Mammary microvascular endothelial cell (primary cell): ENCODE measurements at places on chromosomes 3 and 15. TPM values are rescaled to one million over a fixed set of nuclear protein-coding genes. Genes with fewer than 3 reads are reported as not detected.

RCCD1 gene
- total RNA-seq: 18.7 and 19.0 TPM in 2 replicates

GOLGA8T gene
- not detected in 2 replicates for total RNA-seq

PPM1M gene
- 6.5 and 9.2 TPM in 2 replicates for total RNA-seq

TRPM1 gene
- under 0.01 and 0.60 TPM in 2 replicates for total RNA-seq

ISLR gene
- total RNA-seq: not detected in 2 replicates

PCLAF gene
- 42.4 and 50.4 TPM in 2 replicates for total RNA-seq

CPEB1 gene
- not detected in 2 replicates for total RNA-seq

CCR4 gene
- total RNA-seq: 2.3 and 2.6 TPM in 2 replicates

C15orf62 gene
- 0.13 and 0.15 TPM in 2 replicates for total RNA-seq

RASA2 gene
- total RNA-seq: 8.3 and 14.1 TPM in 2 replicates

BCHE gene
- total RNA-seq: 0.39 and 1.2 TPM in 2 replicates

TM4SF1 gene
- total RNA-seq: 612 and 623 TPM in 2 replicates

GAP43 gene
- total RNA-seq: not detected in 2 replicates

GOLGA6L4 gene
- 0.74 and 4.7 TPM in 2 replicates for total RNA-seq

POPDC2 gene
- 0.10 and 2.5 TPM in 2 replicates for total RNA-seq

PAK6 gene
- 0.20 TPM in 1 of 2 replicates, not detected in the other for total RNA-seq

PRTG gene
- total RNA-seq: 8.0 and 8.5 TPM in 2 replicates

CIP2A gene
- 27.8 and 29.7 TPM in 2 replicates for total RNA-seq

UBAP1L gene
- 0.20 and 1.3 TPM in 2 replicates for total RNA-seq

KCNMB3 gene
- 0.33 and 1.4 TPM in 2 replicates for total RNA-seq

AADAC gene
- total RNA-seq: 0.39 and 0.87 TPM in 2 replicates

PLCB2 gene
- total RNA-seq: 2.2 and 3.0 TPM in 2 replicates

RTP4 gene
- 5.5 and 8.3 TPM in 2 replicates for total RNA-seq

KBTBD12 gene
- not detected in 2 replicates for total RNA-seq

CASR gene
- not detected in 2 replicates for total RNA-seq

BNC1 gene
- 1.5 TPM in 2 replicates for total RNA-seq

TM4SF18 gene
- total RNA-seq: 317 and 346 TPM in 2 replicates

ATP13A5 gene
- total RNA-seq: 0.13 TPM in 1 of 2 replicates, not detected in the other

SLC27A2 gene
- total RNA-seq: 0.34 and 1.2 TPM in 2 replicates

MIX23 gene
- 33.9 and 36.0 TPM in 2 replicates for total RNA-seq

P2RY1 gene
- total RNA-seq: 1.7 and 1.8 TPM in 2 replicates

RPL32 gene
- total RNA-seq: 1,196 and 1,750 TPM in 2 replicates

GCNT3 gene
- total RNA-seq: not detected in 2 replicates

OCA2 gene
- not detected in 2 replicates for total RNA-seq

ADPRH gene
- total RNA-seq: 14.5 and 20.6 TPM in 2 replicates
